Kidney capillary endothelial cell (primary cell): ENCODE measurements at places on chromosomes 6 and 20.

DNA sequence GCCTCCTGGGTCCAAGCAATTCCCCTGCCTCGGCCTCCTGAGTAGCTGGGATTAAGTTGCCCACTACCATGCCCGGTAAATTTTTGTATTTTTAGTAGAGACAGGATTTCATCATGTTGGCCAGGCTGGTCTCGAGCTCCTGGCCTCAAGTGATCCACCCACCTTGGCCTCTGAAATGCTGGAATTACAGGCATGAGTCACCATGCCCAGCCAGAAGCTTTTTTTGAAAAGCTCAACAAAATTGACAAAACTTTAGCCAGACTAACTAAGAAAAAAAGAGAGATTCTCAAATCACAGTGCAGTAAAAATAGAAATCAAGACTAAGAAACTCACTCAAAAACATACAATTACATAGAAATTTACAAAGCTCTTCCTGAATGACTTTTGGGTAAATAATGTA lies 420.6 kb downstream of the COL12A1 start:
- no peak for DNase-seq

- peak; percentile 67 for DNase-seq
Measured at GRCh38 chr20:32521780-32522525, 63.2 kb downstream of the NOL4L start.

DNA sequence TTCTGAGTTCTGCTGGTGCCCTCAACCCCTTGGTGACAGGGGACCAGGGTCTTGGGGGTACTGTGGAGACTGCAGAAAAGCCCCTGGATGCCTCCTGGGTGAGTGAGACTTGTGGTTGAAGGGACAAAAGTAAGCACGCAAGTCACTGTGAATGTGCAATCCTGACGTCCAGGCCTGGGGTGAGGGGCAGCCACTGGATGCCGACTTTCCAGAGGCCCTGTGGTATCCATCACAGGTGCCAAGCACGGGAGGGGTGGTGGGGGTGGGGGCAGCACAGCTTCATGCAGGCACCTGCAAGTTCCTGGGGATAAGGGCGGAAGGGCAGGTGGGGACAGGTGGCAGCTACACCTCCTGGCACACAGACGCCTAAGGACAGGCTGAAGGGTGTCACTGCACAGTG lies 20.1 kb upstream of the UBE2V1 start:
- no peak for DNase-seq

DNA sequence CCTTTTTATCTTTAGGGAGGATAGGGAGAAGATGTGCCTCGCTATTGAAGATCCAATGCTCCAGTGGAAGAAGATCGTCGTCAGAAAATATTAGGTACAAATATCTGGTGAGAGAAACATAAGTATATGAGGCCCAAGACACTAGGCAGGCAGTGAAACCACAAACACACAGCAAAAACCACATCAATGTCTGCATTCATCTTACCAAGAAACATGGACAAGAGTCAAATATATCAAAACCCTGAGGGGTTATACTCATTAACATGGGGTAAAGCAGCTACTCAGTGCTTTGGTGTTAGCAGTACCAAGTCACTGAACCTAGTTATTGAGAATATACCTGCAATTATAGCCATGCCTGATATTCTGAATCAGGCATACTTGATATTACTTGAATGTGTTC lies 101.4 kb upstream of the FAM184A start:
- no peak for DNase-seq

GRCh38 chr6:99136488-99136887 lies 188.7 kb upstream of the FBXL4 start:
- DNase-seq = no peak
